Upper lobe of left lung (tissue), 6 donors: ENCODE measurements at places on chromosomes 11 and 22. TPM values are rescaled to one million over a fixed set of nuclear protein-coding genes. Genes with fewer than 3 reads are reported as not detected.

GRCh38 chr11:45262900-45263299, 23.2 kb downstream of the SYT13 start:
- no peak for DNase-seq

Gene CNIH2
- not detected for total RNA-seq

Gene MB
- total RNA-seq, result not detected

Gene SMIM35
- not detected for total RNA-seq

Gene SCGB1C1
- total RNA-seq, result not detected

DNA sequence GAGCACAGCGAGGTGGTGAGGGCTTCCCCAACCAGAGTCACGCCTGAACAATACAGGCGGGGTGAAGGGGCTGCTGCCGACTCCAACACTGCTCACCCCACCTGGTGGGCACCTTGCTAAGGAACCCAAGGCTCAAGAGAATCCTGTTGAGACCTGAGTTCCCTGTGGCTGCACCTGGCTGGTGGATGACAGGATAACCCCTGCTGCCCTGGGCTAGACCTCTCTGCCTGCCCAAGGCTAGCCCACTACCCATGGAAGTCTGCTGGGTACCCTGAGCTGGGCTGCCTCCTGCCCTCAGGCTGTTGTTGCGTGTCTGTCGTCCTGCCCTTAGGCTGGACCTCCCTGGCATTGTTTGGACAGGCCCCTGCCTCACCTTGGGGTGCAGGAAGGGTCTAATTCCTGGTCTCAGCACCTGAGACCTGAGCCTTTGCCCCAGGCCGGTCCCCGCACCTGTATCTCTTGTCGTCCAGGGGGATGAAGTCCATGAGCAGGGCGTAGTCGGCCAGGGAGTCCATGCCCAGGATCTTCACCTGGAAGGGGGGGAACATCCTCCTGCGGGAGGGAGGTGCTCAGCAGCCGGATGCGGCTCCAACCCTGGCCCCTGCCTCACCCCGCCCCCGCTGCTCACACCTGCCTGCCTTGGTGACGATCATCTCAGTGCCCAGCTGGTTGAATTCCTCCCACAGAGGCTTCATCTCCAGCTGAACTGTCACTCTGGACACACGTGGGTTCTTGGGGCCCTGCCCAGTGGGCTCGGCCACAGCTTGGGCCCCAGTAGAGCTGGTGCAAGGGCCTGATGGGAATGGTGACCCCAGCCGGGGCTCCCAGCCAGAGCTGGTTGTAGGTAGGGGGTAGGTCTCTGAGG, 4.9 kb upstream of the NUDT8 start:
- no peak for DNase-seq

DNA sequence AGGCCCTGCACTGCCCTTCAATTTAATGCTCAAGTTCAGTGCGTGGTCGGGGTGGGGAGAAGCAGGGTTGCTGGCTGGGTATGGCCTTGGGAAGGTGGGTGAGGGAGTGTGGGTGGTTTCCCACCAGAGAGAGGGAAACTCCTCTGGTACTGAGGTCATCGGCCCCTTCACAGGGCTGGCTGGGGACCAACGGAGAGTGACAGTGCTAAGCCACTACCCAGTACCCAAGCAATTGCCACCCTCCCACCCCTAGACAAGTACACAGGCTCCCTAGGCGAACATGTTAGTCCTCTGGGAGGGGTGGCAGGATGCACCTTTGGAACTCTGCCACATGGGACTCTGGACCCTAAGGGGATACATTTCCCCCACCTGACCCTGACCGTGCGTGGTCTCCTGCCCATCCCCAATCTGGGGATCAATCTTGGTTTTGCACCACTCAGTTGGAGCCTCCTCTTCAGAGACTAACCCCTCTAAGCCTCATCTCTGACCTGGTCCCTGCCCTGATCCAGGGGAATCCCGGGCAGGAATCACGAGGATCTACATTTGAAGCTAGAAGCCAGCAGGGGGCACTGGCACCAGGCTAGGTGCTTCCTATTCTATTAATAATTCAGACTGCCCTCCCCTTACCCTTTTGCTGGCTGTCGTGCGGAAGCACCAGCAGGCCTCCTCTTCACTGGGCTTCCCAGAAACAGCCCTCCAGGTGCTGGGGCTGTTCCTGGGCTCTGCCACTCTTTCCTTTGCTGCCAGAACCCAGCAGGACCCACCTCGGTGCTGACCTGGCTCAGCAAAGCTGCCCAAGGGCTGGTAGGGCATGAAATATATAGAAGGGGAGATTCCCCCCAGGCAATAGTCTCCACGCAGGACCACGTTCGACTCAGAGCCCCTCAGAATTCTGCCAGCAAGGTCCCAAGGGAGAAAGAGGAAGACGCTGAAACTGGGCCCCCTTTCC, 377.7 kb downstream of the TENM4 start:
- no peak for DNase-seq

DNA sequence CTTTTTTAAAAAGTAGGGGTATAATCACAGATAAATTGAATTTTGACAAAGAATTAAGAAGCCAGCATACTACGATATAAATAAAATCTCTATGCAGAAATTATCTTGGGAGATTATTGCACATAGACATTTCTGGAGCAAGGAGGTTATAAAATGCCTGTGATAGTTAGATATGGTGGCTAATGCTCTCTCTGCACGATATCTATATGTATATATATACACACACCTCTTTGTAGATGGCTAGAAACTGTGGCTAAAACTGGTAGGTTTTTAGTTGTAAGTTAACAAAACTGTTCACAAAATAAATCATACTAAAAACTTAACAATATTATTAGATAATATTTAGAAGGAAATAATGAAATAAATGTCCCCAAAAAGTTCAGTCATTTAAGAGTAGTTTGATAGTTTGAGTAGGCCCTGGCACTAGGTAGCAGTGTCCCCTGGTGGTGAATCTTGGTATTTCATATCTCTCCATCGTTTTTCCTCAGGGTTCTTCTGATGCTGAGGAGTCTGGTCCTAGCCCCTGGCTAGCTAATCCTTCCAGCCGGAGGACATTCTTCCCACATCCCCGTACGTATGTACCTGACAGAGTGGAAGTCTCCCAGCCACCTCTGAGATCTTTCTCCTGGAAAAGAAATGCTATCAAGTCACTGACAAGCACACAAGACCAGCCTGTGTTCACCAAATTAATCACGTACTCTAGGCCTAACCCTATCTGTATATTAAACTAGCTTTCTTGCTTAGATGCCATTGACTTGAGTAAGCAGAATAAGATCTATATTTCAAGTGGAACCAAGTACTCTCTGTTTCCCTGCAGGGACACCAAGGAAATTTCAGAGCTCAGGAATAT, 32.2 kb downstream of the ART5 start:
- DNase-seq, result no peak

GRCh38 chr22:36274531-36274930, 21.6 kb downstream of the APOL1 start:
- no peak for DNase-seq

DNA sequence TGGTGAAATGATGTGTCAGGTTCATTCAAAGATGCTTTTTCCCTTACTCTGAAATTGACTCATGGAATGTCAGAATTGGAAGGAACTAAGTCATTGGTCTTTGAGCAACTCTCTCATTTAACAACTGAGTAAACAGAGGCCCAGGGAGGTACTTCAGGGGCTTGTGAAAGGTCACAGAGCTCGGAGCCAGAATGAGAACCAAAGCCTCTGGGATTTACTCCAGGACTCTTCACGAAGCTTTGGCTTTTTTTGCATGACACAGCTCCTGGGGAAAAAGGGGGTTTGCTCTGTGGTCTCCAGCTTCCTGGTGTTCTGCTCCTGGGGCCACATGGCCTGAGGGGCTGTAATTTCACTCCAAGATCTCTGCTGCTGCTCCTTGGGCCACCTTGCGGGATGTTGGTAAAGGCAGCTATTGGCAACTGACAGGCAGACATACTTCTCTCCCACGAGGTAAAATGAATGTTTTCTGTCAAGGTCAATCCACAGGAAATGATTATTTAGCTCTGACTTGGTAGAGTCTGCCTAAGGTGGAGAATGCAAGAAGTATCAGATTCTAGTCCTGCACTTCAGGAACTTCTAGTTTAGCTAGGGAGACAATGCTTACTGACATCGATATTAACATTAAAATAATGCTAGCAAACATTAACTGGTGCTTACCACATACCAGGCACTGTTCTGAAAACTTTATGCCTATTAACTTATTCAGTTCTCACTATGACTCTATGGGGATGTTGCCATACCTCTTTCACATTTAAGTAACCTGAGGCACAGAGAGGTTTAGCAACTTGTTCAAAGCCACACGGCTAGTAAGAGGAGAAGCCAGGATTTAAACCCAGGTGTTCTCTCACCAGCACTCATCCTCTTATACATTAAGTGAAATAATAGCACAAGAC, 16.1 kb downstream of the PKNOX2 start:
- no peak for DNase-seq

DNA sequence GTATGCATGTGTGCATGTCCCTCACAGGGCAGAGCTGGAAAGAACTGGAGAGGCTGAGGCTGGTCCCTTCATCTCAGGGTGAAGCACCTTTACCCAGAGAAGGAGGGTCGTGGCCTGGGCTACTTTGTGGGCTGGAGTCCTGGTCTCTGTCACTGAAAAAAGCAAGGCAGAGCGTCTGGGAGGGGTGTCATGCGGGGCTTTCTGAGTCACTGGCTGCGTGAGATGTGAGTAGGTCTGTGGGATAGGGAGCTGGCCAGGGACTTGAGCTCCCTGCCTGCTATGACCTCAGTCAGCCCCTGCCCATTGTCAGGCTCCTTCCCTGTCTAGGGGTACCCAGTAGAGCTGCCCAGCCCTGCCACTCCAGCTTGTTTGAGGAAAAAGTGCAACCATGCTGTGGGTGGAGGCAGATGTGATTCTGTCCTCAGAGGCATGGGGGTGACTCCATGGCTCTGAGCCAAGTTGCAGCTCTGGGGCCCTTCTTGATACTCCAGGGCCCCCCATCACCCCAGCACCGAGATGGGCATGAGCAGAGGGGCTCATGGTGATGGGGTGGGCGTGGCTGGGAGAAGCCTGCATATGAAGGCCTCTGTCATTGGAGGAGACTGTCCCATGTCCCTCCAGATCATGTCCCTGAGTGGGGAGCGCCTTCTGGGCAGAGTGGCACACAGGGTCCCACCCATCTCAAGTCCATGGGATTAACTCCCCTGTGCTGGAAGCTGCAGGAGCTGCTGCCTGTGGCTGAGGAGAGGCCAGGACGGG, 27.8 kb downstream of the KCNQ1 start:
- no peak for DNase-seq

Gene OR10A6
- not detected for total RNA-seq

Gene OR52N4
- not detected for total RNA-seq

DNA sequence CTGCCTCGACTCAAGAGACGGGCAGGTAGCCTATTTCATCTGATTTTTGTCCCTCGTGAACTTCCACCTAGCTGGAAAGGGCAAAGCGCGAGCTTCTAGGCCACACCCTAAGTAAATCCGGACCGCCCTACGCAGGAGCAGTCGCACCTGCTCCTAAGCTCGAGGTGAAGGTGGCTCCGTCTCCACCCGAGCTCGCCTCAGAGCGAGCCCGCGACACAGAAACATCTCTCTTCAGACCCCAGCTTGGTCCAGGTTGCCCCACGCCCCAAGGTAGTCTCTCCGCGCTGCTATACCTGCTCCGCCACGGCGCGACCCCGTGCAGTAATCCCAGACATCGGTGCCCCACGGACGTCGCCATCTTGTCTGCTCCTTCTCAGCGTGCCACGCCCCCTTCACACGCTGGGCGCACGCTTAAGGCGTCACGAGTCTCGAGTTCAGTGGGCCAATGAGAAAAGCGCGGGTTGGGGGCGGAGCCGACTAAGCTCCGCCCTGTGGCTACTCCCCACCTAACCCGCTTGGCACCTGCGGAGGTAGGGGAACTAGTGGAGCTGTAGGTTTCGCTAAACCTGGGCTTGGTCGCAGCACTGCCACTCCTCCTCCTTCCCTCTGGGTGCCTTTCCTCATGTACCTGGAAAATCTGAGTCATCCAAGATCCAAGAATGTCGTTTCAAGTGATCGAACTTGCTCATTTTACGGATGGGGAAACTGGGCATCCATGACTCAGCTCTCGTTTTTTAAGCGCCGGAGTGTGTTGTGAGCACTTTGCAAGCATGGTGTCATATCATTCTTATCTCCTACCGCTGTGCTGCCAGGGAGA, at the start of gene PISD:
Gene PISD, minus strand, starts transcription at position 365 of the 817 bp plus-strand sequence. Its CDS starts 7 bp downstream, at position 358.
- DNase-seq, result peak; percentile 98

- no peak for DNase-seq
Measured at GRCh38 chr11:70569618-70569890, 171.2 kb downstream of the CTTN start.

DNA sequence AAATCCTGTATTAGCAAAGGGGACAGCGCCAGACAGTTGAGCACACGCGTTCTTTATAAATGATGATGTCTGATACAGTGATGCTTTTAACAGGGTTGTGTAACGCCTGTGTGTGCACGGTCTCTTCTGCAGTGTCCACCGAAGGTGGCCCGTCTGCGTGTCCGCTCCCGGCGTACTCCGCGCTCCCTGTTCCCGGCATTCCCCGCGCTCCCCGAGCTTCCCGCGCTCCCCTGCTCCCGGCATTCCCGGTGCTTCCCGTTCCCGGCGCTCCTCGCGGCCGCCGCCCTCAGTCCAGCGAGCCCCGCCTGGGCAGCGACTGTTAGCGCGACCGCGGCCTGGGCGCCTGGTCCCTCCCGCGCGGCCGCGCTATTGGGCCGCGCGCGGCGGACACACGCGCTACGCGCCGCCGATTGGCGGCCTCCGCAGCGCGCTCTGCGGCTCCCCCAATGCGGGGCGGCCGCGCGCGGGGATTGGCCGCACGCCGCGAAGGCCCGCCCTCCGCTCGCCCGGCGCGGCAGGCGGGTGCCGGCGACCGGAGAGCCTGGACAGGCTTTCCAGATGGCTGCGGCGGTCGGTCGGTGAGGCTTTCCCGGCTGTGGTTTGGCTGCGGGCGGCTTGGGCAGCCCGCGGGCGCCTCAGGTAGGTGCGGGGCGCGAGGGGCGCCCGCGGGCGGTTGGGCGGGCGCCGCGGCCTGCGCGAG, at the start of gene DGCR8:
Gene DGCR8, plus strand, starts transcription at position 497 of the 700 bp plus-strand sequence. CDS start 5,723 bp downstream, outside the sequence.
- peak; percentile 97 for DNase-seq

- DNase-seq, result no peak
Measured at GRCh38 chr11:34267013-34267412, 90.8 kb downstream of the ABTB2 start.

GRCh38 chr11:34266090-34266912, 91.5 kb downstream of the ABTB2 start:
- no peak for DNase-seq

- no peak for DNase-seq
Measured at GRCh38 chr11:8094656-8095055, 13.6 kb downstream of the TUB start.

Gene SAA4
- total RNA-seq, result not detected

Gene ARHGAP20
- 5.1 TPM for total RNA-seq

- DNase-seq, result no peak
Measured at GRCh38 chr11:120022617-120023016, 115.3 kb downstream of the TRIM29 start.

DNA sequence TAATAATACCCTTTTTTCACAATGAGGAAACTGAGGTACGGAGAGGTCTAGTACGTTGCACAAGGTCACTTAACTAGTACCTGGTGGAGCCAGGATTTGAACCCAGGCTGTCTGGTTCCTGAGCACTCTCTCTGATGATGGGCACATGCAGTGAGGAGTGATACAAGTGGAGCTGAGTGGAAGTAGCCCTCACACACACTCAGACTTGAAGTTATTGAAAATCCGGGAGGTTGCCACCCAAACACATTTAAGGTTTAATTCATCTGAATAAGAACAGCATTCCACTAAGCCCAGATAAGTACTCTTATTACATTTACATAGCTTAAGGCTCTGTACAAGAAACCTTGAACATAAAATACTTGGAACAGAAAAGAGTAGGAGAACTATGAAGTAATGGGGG, 4.8 kb downstream of the GRAP2 start:
- DNase-seq, result no peak

- peak; percentile 69 for DNase-seq
Measured at GRCh38 chr11:134373591-134374052, 38.4 kb downstream of the B3GAT1 start.

Gene IL18
- 74.2 TPM for total RNA-seq

Gene TBX1
- total RNA-seq, result 11.3 TPM
